Epithelial cell of esophagus (primary cell): ENCODE measurements at places on chromosomes 2 and 18.
A peak's percentile ranks its signal among the peaks of the same experiment; 100 is the strongest.

- DNase-seq: peak; percentile 47
These were observed 125.1 kb upstream of the HAAO start for GRCh38 chr2:42917425-42917927.

DNA sequence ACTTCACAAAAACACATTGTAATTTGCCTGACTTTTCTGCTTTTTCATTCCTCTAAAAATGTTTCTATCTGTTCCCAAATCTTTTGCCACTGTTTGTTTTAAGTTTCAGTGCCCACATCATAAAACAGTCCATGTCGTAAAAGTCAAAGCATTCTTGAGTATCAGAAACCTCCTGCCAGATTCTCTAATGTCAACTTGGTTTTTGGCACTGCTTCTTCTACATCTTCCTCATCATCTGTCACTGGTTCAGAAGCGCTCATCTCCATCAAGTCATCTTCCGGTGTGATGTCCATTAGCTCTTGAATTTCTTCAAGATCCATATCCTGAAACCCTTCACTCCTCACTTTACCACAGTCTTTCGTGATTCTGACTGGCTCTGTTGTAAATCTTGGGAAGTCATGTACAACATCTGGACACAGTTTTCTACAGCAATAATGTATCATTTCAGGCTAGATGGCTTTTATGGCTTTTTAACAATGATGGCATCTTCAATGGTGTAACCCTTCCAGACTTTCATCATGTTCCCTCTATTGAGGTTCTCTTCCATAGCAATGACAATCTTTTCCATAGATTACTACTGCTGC is 19.6 kb downstream of the CUL3 start:
- DNase-seq: no peak

- no peak for DNase-seq
These were observed 70.7 kb downstream of the PMS1 start for GRCh38 chr2:189854940-189855339.

- peak; percentile 82 for DNase-seq
These were observed 50.0 kb upstream of the TTC39C start for GRCh38 chr18:23964282-23965238.

DNA sequence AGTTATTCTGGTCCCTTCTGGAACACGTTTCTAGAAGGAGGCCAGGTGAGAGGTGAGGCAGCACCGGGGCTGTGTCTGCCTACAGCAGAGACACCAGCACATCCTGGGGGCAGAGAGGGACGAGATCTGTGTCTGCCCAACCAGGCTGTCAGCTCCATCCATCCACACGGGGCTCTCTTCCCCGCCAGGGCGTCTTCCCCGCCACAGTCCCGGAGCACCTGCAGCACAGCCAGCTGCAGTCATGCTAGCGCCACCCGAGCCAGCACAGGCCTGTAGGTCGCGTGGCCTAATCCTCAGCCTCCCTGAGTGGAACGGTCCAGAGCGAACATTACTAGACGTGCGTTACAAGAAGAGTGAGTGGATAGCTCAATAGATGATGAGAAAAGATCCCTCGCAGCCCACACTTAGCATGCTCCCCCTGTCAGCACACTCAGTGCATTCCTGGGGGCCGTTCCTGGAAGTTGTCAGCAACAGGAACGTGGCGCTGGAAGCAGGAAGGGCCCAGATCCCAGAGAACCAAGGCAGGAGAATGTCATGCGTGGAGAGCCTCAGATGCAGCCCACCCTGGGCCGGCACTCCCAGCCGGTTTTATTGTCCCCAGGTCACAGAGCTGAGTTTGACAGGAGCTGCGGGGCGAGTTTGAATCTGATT is 179.0 kb downstream of the TWIST2 start:
- no peak for DNase-seq

GRCh38 chr18:74590671-74591070 is 7.0 kb upstream of the ZNF407 start:
- DNase-seq: no peak

- peak; percentile 59 for DNase-seq
These were observed 126.3 kb downstream of the HDAC4 start for GRCh38 chr2:239274391-239275043.

GRCh38 chr18:49376046-49376445 is 84.4 kb downstream of the DYM start:
- DNase-seq: no peak

GRCh38 chr2:127398239-127398590 is 10.4 kb upstream of the MAP3K2 start:
- peak; percentile 92 for DNase-seq

GRCh38 chr2:205703471-205704126 is 21.3 kb downstream of the NRP2 start:
- DNase-seq: no peak

GRCh38 chr2:235870515-235870914 is 297.7 kb downstream of the GBX2 start:
- DNase-seq: no peak
